Left lobe of liver (tissue), 2 donors: ENCODE measurements at places on chromosomes 11 and 22.

GRCh38 chr11:117510646-117511045 is 183.0 kb downstream of the CEP164 start:
- DNase-seq, result no peak

GRCh38 chr11:36365907-36366306 is 69.8 kb downstream of the PRR5L start:
- DNase-seq, result no peak

DNA sequence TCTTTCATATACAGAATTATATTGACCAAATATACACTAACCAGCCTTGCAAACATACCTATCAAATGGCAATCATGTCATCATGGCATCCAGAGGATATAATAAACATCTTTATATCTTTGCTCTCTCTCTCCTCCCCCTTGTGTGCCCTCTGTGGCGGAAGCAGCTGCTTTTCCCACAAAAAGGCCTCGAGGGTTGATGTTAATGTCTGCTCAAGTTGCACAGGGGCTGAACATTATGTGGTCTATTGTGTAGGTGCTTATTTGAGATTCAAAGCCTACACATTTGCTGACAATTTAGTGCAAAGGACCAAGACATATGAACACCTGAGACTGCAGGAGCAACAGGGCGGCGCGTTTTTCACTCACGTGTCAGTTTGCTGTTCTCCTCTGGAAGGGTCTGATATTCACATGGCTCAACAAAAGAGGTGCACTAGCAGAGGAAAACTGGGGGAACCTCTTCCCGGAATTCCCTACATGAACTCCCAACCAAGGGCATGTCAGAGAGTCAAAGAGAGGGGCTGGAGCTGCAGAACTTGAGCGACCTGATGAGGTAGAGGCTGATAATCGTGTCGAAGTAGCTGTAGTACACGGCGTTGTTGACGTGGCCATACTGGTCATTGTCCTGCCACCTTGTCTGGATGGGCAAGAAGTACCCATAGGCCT is 138.8 kb downstream of the RCN1 start:
- no peak for DNase-seq

- no peak for DNase-seq
These were observed 46.8 kb downstream of the PPP2R1B start for GRCh38 chr11:111719379-111719778.

GRCh38 chr22:49055406-49055805 is 772.3 kb downstream of the BRD1 start:
- no peak for DNase-seq

GRCh38 chr11:133929401-133930052 is 27.2 kb downstream of the IGSF9B start:
- DNase-seq, result no peak

- DNase-seq, result no peak
These were observed 17.3 kb downstream of the GALNT18 start for GRCh38 chr11:11604370-11604990.

DNA sequence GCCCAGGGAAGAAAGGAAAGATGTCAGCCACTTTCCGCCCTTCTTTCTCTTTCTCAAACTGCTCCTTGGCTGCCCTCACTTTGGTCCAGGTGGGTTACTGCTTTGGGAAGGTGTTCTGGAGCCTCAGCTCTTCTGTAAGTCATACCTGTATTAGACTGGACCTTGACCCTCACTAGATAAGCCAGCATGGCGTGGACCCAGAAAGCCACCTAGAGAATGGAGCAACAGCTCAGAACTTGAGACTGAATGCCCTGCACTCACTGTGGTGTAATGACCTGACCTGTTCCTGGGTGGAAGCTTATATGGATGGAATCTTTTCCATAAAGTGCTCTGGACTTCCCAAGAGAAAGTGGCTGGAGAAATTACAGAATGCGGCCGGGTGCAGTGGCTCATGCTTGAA is 15.6 kb downstream of the ACP2 start:
- peak; percentile 81 for DNase-seq

GRCh38 chr11:62555464-62556107 is 9.0 kb upstream of the AHNAK start:
- no peak for DNase-seq
